ENCODE measurements at places on chromosomes 7 and 10.
A peak's percentile ranks its signal among the peaks of the same experiment; 100 is the strongest.

GRCh38 chr10:35442028-35442427 lies 105.7 kb downstream of the CCNY start:
- DNase-seq: no peak

- no peak for DNase-seq
Measured at GRCh38 chr10:248307-248706, 113.1 kb downstream of the ZMYND11 start.

DNA sequence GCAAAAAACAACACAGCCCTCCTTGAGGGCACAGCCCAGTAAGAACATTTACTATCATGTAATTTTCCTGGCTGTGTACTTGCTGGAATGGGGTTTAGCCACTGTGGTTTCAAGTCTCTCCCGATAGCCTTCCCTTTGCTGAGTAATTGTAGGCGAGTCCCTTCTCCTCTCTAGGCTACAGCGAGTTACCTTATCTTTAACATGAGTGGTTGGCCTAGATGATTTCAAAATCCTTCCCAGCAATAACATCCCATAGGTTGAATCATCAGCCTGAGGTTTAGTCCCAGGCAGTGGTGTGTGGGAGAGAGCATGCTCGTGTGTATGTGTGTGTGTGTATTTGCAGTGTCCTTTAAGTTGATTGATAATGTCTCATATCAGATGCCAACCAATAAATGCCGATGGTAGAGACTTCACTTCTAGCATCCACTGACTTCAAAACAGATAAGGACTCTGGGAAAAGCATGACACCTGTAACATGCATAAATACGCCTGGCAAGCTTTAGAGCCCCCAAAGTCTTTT lies 142.9 kb upstream of the ZMIZ1 start:
- DNase-seq: peak; percentile 97

- peak; percentile 4 for DNase-seq
Measured at GRCh38 chr7:52119537-52119936, 802.9 kb upstream of the COBL start.

DNA sequence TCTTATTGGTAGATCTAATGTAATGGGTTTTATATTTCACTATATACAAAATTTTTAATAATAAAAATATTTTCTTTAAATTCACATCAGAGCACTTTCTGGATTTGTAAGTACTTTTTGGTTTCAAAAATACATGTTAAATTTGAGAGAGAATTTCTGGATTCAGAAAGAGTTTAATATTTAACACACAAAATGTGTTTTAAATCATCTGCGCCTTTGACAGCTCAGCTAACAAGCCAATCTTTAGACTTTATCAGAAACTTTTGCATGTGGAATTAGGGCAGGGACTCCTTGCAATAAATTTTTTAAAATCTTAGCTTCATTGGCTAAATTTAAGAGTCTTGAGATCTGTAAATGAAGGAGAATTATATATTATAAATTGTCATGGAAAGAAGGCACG lies 32.7 kb upstream of the RHOBTB1 start:
- no peak for DNase-seq

- DNase-seq: no peak
Measured at GRCh38 chr7:129599174-129599573, 12.3 kb upstream of the NRF1 start.

DNA sequence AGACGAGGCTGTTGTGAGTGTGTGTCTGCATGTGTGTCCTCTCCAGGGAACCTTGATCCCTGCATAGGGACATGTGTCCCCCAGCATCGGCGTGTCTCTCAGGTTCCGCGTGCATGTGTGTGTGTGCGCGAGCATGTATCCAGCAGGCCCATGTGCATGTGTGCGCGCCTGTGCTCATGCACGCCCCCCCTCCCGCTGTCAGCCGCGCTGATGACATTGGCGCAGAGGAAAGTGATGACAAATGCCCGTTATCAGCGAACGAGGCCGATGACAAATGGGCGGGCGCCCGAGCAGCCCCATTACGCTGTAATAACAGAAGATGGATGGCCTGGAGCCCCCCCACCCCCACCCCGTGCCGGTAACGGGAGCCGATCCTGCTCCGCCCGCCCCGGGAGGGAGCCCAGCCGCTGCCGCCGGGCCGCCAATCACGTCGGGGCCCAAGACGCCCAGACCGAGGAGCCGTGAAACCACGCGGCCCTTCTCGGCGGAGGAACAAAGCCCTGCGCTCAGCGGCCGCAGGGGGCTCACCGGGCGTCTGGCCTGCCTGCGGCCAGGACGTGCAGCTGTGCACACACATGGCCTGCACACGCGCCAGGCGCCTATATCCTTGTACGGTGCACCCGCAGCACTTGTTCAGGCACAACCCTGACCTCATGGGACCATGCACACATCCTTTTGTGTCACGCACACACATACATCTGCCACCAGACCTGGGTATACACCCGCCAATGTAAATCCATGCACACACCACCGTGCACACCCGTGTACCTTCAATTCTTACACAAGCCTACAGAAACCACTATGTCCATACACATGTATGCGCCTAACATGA lies 21.5 kb downstream of the POLL start:
- DNase-seq: peak; percentile 59

- no peak for DNase-seq
Measured at GRCh38 chr10:69506834-69507713, 55.8 kb downstream of the TSPAN15 start.

DNA sequence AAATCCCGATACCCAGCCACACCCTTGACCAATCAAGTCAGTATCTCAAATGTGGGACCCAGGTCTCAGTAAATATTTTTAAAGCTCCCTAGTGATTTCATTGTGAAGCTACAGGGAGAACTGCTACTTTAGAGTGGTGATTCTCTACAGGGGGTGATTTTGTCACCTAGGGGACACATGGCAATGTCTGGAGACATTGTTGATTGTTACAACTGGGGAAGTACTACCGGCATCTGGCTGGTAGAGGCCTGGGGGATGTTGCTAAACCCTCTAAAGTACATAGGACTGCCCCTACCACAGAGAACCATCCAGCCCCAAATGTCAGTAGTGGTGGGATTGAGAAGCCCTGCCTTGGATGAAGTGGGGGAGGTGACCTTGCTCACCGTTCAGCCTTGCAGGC lies 152.9 kb downstream of the RPS24 start:
- DNase-seq: no peak

- DNase-seq: no peak
Measured at GRCh38 chr10:110033701-110034235, 26.0 kb downstream of the ADD3 start.

DNA sequence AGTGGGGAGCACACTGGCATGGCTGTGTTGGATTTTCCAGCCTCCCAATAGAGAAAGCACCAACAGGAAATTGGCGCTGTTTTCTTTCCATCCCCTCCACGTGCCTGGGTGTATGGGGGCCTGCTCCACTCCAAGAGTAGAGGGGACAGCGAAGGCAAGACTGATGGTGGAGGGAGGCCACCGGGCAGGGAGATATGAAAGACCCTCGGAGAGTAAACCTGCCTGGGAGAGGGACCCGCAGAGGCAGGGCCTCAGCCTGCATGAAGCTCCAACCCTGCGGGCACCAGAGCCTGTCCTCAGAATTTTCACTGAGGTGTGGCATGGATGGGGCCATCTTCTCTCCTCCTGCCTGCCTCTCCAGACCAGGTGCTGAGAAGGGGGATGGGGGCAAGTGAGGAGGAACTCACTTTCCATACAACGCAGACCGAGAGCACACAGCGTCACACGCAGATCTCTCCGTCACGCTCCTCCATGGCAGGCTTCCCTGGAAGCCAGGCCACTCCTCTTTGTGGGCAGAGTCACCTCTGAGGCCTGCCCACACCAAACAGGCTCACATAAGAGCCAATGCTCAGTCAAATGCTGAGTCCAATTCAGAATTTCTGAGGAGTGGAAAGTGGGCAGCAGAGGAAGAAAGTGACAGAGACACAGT lies 18.8 kb downstream of the ANXA11 start:
- DNase-seq: no peak
